ENCODE measurements at places on chromosomes 1 and 21. TPM values are rescaled to one million over a fixed set of nuclear protein-coding genes. Genes with fewer than 3 reads are reported as not detected.

- DNase-seq: no peak
Observed at GRCh38 chr1:117143871-117144270, 22.3 kb upstream of the TRIM45 start.

DNA sequence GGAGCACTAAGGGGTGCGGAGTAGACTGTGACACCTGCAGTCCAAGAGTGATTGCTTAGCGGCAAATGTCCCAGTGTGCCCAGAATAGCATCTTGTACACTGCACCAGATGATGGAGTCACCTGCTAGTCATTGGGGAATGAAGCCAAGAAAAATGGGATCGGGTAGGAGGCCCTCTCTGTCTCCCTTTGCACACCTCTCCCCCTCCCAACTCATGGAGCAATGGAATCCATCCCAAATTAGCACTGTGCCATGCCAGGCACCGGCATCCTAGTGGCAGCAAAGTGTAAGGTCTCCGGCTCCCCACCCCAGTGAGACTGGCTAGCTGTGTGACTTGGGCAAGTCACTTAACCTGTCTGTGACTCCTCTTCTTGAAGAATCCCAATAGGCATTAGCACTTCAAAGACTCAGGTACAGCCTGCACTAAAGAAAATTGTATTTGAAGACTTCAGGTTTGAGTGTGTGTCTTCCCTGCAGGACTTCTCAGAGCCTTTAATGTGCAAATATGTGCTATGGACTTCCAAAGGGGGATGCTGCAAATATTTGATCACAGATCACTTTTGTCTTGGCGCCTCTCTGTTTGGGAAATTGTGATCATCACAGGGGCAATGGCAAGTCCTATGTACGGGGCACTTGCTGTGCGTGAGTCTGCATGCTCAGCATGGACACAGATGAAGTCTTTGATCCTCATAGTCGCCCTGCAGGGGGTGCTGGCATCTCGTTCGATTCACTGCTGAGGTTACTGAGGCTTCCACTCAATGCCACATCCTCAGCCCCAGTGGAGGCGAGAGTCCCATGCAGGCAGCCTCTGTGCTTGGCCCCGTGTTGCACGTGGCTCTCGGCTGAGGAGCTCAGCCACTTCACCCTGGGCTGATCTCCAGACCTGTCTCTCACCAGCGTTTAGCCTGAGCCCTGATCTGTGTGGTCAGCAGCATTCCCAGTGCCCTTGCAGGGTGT lies 272.9 kb upstream of the C1orf174 start:
- DNase-seq: no peak

GRCh38 chr1:203185061-203185461 lies 1.4 kb downstream of the CHI3L1 start:
- no peak for DNase-seq

- no peak for DNase-seq
Observed at GRCh38 chr1:22914633-22915217, 57.9 kb downstream of the LACTBL1 start.

- DNase-seq: no peak
Observed at GRCh38 chr1:34926894-34927293, 2.6 kb downstream of the DLGAP3 start.

DNA sequence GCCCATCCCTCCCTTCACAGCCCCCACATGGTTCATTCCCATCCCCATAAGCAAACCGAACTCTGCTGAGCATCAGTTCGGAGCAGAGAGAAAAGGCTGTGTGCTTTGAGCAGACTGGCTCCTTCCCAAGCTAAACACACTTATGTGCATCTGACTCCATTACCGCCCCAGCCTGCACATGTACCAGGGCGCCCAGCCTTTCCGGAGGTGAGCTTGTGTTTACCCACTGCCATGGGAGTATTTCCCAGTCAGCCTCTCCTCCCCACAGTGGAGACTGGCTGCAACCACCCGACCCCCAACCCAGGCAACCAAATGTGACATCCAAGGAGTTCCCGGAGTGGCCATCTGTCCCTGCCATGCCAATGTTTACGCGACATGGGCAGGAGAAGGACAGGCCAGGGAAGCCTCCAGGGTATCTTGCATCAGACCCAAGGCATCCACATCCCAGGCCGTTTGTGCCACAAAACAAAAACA lies 9.4 kb downstream of the TIAM1 start:
- DNase-seq: no peak

Gene HTR6
- not detected for total RNA-seq

All from B cell (primary cell).